Stimulated activated CD8-positive, alpha-beta memory T cell treated with anti-CD3 and anti-CD28 coated beads, Interleukin-7, amount 100 ng/mL, for 1 hour (primary cell): ENCODE measurements at places on chromosomes 5 and 9.

DNA sequence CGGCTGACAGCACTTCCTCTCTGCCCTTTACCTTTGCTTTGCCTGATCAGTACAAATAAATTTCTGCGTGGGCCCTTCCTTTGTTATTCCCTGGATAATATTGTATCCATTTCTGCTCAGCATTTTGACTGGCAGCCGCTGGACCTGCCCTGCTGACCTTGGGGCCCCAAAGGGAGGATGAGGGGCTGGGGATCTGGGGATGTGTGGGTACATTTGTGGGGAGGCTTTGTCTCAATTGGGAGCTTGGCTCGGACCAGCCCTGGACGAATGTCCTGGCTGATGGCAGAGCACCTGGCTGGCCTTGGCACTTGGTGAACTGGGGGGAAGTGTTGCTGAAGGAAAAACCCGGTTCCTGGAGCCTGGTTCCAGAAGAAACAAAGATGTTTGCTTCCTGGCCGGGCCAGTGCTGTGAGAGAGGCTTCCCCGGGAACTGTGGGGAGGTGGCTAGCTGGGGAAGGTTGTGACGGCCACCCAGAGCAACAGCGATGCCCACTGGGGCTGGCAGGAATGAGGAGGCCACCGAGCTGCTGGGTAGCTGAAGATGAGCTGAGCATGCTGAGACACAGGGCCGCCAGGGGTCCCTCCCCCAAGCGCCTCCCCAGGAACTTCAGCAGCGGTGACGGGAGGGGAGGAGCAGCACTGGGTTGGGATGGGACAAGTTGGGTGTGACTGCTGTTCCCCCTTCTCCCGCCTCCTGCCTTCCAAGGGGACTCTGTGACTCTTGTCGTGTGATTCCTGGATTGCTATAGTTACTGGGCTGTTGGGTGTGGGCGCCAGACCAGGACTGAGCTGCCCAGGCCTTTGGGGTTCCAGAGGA is 8.4 kb downstream of the LMX1B start:
- DNase-seq, result no peak

GRCh38 chr5:16067415-16067814 is 112.2 kb downstream of the MARCHF11 start:
- no peak for DNase-seq

DNA sequence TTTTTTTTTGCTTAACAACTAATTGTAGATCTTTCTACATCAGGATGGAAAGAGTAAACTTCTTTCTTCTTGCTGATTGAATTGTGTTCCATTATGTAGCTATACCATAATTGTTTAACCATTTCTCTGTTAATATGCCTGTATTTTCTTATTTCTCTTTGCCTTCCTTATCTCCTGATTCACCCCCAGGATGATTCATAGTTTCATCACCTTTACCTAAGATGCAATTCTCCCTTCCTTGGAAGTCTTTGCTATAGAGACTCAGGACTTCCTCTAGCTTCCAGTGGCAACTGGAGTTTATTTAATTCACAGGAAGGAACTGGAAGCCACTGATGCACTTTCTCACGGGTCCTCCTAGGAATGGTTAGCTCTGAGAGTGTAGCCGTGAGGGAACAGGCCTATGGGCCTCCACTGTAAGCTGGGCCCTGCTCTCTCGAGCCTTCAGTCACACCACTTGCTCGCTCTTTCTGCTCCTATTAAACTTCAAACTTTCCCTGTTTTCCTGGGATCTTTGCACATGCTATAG is 83.1 kb downstream of the FGF1 start:
- no peak for DNase-seq

DNA sequence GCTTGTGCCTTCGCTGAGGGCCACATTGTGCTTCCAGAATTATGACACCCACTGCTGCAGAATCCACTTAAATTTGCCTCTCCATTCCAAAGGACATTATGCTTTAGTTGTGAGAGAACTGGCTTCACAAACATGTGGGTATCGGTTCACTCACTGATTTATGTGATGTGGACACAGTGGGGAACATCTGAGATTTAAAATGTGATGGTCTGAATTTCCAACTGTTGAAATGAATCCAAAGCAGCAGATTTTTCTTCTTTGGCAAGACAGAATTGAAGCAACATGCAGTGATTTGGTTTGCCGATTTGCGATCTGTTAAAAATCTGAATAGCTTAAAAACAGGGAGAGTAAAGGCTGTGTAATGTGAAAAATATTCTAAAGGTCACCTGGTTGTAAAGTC is 20.3 kb downstream of the PCSK5 start:
- no peak for DNase-seq

GRCh38 chr5:149358294-149358651 is 427 bp downstream of the PCYOX1L start:
- DNase-seq, result peak; percentile 15

DNA sequence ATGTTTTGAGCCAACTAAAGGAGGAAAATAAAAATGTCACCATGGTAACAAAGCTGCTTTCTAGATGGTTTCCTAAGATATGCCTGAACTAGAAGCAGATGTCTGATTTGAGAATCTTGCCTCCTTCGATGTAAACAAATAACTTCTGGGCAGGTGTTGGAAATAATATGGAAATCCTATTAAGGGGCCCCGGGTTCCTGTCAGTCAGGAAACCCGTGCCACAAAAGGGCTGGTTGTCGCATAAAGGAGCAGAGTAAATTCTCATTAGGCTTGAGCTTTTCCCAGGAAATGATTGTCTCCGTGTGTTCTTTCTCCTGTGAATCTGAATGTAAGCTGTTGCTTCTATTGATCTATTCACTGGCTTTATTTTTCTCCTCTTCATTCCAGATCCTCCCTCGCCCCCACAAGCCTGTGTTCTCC is 90.8 kb downstream of the TLE4 start:
- DNase-seq, result no peak

DNA sequence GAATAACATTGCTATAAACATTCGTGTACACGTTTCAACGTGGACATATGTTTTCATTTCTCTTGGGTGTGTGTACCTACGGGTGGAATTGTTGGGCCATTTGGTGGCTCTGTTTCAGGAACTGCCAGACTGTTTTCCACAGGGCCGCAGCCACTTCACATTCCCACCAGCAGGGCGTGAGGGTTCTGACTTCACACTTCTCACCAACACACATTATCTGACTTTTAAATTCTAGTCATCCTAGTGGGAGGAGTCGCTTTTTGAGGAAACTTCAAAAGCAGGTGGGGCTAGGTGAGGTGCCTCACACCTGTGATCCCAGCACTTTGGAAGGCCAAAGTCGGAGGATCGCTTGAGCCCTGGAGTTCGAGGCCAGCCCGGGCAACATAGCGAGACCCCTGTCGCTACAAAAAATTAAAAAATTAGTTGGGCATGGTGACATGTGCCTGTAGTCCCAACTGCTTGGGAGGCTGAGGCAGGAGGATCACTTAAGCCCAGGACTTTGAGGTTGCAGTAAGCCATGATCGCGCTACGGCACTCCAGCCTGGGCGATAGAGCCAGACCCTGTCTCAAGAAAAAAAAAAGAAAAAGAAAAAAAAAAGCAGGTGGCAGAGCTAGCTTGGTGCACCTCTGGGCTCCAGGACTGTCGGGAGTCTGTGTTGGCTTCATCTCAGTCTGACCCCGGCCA is 28.5 kb downstream of the TSPAN17 start:
- DNase-seq, result no peak

DNA sequence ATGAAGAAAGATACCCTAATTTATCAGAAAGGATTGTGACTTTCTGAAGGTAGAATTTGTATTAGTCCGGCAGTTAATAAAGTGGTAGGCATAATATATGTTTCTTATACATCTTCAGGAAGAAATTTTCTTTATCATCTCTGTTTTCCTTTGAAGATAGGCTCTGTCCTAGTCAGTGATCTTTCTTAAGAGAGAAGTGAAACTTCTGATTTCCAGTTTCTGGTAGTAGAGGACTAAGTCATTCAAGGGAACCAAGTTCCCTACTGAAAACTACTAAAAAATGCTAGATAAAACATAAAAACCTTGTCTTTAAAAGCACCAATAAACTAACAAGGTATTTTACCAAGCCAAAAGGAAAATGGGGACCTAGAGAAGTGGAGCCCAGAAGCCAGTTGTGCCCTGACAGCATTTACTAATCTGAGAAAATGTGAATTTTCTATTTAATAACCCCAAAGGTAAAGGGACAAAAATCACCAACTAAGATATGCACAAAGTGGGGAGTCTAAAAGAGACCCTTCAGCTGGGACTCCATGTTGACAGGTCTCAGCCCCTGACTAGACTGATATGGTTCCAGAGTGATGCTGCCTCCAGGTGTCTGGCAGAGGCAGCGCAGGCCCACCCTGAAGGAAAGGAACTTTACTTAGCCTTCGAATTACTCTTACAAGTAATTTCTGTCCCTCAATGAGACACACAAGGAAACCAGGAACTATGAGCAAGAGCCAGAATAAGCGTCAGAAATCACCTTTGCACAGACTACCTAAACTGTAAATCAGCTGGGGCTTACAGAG is 72.7 kb downstream of the FAM78A start:
- DNase-seq, result no peak

DNA sequence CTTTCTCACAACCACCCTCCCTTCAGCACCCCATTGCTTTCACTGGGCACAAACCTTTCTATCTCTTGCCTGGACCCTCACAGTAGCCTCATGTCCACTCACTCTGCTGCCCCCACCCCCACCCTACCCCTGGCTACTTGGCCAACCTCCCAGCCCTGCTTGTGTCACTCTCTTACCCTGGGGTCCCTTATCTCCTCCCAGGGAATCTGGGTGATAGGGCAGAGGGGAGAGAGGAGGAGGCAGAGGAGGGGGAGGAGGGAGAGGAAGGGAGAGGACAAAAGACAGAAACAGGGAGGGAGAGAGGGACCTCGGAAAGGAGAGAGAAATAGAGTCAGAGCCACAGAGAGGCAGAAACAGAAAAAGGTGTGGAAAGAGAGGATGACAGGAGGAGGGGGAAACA is 25.0 kb upstream of the KIF12 start:
- no peak for DNase-seq

DNA sequence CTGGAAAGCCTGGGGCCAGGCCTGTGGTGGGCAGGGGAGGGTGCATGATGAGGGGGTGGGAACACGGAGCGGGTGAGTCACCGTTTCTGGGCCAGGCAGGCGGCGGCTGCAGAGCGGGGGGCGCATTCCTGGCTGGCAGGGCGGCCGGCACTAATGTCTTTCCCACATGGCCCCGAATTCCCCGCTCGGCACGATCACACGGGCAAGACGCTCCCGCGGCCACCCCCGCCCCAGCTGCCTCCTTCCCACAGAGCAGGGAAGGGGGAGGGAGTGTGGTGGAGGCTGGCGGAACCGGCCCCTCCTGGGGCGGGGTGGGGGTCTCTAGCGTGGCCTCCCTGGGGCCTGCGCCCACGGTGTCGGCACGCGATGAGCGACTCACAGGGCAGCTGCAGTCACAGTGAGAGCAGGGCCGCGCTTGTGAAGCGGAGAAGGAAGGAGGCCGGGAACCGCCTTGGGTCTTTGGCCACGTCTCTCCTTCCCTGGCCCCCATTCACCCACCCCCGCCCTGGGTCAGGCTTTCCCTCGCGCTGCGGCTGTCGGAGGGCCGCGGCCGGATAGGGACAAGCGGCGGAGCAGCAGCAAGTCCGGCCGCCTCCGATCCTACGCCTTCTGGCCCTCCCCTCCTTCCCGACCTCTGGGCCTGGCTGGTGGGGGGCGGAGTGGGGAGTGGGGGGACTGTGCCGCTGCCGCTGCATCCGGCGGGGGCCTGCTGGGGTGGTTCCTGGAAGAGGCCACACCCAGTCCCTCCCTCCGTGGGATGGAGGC is 48.9 kb downstream of the CXXC5 start:
- no peak for DNase-seq

- no peak for DNase-seq
Measured at GRCh38 chr5:96776621-96777020, 31.1 kb downstream of the ERAP1 start.
